ENCODE measurements at places on chromosomes 6 and 20.

DNA sequence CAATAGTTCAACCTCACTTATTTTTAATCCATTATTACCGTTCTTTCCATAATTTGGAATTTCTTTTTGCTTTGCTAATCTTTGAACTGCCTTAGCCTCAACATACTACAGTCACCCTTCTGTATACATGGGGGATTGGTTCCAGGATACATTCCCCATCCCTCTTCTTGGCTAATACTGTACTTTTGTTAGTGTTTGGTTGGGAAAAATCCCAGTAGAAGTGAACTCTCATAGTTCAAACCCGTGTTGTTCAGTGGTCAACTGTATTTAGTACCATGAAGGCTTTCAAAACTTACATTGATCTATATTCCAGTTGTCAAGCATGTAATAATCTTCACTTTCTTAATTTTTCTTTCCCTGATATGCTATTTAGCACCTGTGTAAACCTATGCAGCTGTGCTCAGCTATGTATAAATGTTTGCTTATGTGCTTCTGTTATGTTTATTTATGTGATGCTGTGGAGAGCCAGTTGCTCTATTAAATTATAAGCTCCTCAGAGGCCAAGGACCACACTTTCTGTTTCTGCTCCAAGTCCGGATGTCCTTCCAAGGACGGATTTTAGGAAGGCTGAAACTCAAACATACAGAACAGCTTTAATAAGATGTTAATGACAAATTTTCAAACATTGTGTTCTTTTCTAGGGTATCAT lies 33.3 kb upstream of the LAMA4 start:
- DNase-seq = no peak

- peak; percentile 12 for DNase-seq
Observed at GRCh38 chr6:156699017-156699421, 78.2 kb upstream of the ARID1B start.

DNA sequence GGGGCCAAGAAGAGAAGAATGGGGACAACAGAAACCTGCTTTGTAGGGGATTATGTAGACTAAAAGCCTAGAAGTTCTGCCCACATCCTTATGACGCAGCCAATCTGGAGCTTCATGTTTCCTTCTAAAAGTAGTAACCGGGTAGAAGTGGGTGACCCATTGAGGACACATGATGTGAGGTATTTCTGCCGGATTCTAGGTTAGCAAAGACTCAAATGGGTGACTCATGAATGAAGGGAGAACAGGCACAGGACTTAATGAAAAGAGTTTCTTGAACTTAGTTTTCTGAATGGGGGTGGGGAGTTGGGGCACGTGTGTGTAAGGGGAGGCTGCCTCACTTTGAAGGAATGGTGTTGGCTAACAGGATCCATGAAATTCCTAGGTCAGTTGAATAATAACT lies 68.8 kb downstream of the CDS2 start:
- no peak for DNase-seq

GRCh38 chr6:27260369-27260768 lies 12.9 kb downstream of the PRSS16 start:
- no peak for DNase-seq

DNA sequence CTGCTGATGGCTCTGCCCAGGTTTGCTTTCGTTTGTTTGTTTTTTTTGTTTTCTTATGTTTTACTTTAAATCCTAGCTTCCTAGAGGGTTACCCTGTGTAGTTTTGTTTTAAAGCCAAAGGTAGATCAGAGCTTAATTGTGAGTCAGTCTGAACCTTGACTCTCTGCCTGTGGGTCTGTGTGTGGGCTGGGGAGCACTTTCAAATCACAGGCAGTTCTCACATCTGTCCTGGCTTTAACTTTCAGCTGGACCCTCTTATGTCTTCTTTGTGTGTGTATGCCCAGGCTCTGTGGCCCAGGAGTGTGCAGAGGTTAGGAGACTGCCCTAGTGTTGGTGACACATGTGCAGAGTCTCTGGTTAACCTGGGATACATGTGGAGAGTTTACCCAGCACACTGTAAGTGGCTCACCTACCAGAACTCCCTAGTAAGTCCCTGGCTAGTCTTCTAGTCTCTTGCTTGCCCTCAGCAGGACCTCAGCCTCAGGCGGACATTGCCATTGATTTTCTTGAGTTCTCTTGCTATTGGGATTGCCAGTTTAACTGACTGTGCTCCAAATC lies 19.0 kb downstream of the HIVEP1 start:
- DNase-seq = no peak

- no peak for DNase-seq
Observed at GRCh38 chr20:59019217-59019616, at the start of gene TUBB1. TSS of gene TUBB1 (plus strand) at chr20:59019429. CDS start at chr20:59019523, 94 bp downstream.

DNA sequence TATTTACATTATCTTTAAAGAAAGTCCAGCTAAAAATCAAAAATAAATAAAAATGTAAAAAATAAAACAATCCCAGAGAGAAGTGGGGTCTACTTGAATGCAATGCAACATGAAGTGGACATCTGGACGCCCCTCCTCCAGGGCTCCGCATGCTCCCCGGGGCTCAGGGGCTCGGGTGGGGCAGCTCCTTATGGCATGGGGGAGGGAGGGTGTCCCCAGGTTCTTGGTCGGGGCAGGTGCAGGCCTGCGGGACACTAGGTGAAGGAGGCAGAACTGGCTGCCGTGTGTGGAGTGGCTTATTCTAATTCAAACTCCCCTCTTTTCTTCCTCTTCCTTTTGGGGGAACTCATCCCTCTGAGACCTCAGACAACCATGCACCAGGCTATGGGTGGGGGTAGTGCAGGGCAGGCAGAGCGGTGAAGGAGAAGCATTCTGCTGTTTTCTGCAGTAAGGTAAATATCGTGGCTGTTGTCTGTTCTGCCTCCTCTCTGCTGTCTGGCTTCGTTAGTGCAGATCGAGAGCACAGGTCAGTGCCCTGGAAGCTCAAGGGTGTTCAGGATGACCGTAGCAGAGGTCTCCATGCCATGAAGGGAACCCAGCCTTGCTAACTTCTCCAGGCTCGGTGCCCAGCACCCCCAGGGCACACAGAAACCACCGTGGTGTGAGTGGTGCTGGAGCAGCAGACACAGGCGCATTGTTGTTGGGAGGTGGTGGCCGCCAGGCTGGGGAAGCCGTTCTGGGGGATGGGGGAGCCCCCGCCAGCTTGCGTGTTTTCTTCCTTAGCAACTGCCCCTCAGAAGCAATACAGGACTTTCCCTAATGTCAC lies 82.6 kb downstream of the TTLL2 start:
- no peak for DNase-seq

DNA sequence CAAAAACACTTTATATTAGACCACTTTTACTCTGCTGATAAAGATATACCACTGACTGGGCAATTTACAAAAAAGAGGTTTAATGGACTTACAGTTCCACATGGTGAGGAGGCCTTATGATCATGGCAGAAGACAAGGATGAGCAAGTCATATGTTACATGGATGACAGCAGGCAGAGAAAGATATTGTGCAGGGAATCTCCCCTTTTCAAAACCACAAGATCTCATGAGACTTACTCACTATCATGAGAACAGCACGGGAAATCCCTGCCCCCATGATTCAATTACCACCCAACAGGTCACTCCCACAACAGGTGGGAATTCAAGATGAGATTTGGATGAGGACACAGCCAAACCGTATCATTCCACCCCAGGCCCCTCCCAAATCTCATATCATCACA lies 1383.8 kb upstream of the MAP3K7 start:
- DNase-seq = no peak

DNA sequence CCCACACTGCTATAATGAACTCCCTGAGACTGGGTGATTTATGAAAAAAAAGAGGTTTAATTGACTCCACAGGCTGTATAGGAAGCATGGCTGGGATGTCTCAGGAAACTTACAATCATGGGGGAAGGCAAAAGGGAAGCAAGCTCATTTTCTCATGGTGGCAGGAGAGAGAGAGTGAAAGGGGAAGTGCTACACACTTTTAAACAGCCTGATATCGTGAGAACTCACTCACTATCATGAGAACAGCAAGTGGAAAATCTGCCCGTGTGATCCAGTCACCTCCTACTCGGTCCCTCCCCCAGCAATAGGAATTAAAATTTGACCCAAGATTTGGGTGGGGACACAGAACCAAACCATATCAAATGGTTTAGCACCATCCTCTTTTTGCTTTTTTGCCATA lies 116.6 kb upstream of the CEP162 start:
- no peak for DNase-seq

DNA sequence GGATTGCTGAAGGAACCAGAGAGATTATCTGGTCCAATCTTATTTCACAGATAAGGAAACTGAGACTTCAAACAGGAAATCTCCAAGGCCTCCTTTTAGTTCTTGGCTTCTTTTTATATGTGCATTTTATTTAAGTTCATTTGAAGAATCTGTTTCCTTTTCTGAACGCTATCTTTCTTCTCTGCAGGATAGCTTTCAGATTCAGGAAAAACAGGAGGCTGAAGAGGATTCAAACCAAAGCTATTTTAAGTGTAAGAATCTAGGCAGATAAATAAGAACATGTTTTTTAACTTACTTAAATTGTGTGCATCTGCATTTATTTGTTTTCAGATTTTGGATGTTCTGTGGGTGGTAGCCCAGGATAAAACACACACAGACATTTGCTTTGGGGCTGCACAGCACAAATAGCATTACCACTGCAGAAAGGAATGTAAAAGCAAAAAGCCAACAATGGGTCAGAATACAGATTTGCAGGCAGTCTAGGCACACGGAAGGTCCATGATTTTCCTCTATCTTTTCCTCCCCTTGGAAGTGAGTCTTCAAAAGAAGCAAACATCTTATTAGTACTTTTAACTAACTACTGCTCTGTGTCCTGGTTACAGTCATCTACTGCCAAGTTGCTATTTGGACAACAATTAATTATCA lies 188.8 kb upstream of the TBX18 start:
- no peak for DNase-seq

- no peak for DNase-seq
Observed at GRCh38 chr6:123821112-123821511, 17.4 kb downstream of the NKAIN2 start.

DNA sequence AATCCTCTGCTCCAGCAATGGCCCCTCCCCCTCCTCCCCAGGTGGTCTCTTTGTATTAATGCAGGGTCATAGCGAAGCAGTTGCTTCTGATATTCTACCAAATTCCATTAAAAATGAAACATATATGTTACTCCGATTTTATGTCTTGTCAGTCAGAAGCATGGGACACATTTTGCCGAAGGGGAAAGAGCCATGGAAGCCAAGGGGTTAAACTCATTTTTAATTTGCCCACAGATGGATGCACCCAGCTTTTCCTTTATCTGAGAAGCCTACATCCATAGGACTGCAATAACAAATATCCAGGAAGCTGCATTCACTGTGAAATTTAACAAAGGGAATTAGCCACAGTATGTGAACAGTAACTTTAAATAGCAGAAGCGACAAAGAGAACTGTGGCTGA lies 688.2 kb downstream of the QKI start:
- DNase-seq = no peak

DNA sequence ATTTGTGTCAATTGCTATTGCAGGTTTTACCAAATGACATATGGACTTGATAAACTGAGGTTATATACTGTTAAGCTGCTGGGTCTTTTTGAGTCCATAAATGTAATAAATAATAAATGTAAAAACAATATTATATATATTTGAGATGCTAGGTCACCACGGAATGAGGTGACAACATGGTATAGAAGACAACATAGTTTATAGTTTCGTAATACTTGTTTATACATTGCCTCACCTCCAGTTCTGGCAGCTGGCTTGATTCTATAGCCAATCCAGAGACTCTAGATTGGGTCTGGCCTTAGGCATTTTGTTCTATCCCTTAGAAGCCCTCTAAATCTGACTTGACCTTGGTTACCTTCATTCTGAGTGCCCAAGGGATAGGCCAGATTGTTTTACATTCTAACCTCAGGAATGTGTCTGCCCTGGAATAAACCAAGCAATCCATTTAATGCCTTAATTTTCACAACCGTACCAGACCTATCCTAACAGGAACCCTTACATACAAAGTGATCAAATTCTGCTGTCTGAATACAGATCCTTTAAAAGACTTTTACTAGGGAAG lies 61.5 kb upstream of the STXBP5 start:
- no peak for DNase-seq
